Activated CD4-positive, alpha-beta T cell treated with anti-CD3 and anti-CD28 coated beads, Interleukin-2, Interleukin-4, amounts not matched to agents 100 ng/mL and 50 ng/mL, durations not matched to agents 16 hours and 8 hours (primary cell): ENCODE measurements at places on chromosomes 5 and 9.

DNA sequence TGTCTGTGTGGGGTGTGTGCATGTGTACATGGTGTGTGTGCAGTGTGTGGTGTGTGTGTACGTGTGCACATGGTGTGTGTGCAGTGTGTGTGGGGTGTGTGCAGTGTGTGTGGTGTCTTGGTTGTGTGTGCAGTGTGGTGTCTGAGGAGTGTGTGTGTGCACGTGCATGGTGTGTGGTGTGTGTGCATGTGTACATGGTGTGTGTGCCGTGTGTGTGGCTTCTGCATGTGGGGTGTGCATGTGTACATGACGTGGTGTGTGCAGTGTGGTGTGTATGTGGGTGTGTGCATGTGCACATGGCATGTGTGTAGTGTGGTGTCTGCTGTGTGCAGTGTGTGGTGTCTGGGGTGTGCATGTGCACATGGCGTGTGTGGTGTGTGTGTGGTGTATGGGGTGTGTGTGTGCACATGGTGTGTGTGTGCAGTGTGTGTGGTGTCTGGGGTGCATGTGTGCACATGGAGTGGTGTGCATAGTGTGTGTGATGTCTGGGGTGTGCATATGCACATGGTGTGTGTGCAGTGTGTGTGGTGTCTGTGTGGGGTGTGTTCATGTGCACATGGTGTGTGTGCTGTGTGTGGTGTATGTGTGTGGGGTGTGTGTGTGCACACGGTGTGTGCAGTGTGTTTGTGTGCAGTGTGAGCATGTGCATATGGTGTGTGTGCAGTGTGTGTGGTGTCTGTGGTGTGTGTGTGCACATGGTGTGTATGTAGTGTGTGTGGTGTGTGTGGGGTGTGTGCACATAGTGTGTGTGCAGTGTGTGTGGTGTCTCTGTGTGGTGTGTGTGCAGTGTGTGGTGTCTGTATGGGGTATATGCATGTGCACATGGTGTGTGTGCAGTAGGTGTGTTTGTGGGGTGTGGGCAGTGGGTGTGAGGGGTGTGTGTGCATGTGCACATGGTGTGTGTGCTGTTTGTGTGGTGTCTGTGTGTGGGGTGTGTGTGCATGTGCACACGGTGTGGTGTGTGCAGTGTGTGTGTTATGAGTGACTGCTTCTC lies 40.6 kb upstream of the ZNG1F start:
- no peak for DNase-seq

DNA sequence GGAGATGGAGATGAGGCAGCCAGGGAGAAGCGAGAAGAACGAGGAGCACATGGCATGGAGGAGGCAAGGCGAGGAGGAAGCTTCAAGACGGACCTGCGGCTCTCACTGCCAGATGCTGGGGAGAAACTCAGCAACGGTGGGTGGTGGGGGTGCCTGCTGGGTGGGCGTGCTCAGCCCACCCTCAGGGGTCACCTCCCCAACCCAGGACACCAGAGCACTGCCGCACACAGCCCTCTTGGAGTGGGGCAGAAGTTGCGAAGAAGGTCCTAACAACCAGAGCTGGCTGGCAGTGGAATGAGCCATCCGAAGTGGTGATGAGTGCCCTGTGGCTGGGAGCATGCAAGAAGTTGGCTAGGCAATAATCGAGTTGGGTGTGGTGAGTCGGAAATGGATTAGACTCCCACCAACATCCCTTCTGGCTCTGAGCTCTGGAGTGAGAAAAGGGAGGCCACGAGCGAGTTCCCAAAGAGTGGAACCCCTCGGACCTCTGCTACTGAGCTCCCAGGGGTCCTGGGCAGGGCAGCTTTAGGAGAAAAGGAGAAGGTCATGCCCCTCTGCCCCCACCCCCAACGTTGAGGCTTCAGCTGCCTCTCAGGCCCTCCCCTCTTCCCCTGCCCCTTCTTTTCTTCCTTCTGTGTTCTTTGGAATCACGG lies 212.7 kb upstream of the MVB12B start:
- no peak for DNase-seq

- DNase-seq = no peak
Measured at GRCh38 chr5:2370626-2371418, 380.7 kb downstream of the IRX2 start.

DNA sequence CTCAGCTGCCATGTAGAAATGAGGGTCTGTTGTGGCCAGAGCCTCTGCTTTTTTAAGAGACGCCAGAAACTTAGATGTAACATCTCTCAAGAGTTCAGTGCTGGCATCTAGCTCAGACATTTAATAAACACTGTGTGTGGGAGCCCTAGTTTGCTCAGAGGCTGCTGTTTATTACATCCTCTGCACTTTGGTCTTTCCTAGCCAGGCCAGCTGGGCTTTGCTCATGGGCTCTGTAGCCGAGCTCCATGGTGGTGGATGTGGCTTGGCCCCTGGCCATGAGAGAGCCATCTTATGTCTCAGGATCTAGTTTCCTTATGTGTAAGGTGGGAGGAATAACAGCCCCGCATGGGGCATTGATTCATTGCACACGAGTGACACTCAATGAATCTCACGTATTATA lies 30.0 kb downstream of the ARHGEF37 start:
- DNase-seq = no peak

DNA sequence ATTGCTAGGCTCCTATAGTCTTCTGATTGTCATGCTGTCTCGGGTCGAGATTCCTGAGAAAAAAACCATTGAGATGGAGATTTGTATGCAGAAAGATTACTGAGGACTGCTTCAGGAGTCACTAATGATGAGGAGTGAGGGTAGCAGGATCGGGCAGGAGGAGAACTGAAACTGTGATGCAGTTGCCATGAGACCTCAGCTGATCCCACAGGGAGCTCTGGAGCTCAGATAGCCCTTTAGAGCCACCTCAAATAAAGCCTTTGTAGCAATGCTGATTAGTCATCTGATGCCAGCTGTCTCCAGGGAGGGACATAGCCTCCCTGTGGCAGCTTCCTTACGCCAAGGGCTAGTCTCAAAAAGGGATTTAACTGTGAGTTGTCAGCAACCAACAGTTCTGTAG lies 256.9 kb downstream of the DMAC1 start:
- no peak for DNase-seq

GRCh38 chr5:125326150-125326510 lies 579.7 kb upstream of the ZNF608 start:
- DNase-seq = no peak
